Activated T-helper 1 cell treated with anti-CD3 and anti-CD28 coated beads, Interleukin-2, amount 50 U/mL, for 16 hours (primary cell): ENCODE measurements at places on chromosomes 13 and 19.

DNA sequence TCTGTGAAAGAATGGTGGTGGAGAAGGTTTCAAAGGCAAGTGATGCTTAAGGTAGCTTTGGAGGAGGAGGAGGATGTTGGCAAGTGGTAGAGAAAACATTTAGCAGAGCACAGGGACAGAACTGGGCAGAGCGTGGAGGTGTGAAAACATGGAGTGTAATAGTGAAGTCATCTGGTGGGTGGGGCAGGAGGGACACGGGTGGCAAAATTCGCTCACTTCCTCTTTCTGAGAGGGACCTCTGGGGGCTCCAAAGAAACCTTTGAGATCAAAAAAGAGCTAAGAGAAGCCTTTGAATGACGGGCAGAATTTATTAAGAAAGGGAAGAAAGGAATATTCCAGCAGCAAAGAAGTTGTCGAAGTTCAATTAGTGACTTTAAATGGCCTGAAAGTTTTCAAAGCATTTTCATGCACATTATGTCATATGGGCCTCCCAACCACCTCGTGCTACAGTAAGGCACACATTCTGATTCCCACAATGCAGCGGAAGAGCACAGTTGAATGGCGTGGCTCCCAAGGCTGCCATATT is 82.8 kb downstream of the STARD13 start:
- no peak for DNase-seq

DNA sequence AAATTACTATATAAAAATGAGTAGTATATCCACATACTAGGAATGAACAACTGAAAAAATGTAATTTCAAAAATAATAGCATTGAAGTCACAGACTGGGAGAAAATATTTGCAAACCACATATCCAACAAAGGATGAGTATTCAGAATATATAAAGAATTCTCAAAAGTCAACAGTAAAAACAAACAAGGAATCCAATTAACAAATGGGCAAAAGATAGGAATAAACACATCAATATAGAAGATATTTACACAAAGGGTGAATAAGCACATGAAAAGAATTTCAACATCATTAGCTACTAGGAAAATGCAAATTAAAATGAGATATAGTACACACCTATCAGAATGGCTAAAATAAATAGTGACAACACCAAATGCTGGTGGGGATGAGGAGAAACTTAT is 37.0 kb downstream of the MYCBP2 start:
- no peak for DNase-seq

DNA sequence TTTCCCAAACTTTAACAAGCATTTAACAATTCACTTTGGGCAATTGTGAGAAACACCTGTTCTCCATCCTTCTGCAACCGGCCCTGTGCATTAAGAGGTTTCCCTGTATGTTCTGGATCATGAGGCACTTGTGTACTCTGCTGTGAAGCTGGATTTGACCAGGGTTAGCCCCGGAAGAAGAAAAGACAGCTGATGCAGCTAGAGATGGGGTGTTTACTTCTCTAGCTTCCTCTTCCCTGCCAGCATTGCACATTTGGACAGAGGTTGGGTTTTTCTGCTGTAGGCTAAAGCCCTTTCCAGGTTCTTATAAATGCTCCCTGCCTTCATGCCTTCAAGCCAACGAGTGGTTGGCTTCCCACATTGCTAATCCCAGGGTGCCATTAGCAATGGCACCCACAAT is 20.9 kb downstream of the MBD3L2B start:
- DNase-seq = no peak

DNA sequence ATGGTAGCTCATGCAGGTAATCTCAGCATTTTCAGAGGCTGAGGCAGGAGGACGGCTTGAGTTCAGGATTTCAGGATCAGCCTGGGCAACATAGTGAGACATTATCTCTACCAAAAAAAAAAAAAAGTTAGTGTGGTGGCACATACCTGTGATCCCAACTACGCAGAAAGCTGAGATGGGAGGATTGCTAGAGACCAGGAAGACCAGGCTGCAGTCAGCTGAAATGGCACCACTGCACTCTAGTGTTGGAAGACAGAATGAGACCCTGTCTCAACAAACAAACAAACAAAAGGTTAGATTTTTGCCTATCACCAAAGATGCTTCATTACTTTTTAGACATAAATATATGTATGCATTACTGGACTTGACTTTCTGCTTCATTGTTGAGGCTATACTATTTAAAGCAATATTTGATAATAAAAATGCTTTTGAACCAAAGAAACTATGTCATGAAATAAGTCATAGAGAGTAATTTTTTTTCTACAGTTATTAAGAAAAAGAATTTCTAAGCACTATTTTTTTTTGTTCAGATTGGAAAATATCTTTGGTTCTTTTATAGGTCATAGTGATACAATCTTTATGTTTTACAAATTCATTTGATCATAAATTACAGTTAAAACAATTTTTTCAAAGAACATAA is 1180.1 kb upstream of the ATXN8OS start:
- DNase-seq = no peak

DNA sequence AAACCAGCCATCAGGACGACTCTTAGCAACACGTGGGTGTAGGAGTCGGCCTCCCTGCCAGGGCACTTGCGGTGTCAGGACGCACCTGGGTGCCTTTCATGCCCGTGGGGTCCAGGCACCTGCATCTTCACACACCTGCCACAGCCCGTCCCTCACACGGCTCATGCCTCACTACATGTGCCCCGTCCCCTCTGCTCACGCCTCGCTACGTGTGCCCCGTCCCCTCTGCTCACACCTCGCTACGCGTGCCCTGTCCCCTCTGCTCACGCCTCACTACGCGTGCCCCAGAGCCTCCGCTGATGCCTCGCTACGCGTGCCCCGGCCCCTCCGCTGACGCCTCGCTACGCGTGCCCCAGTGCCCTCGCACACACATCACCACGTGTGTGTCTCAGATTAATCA is 58.0 kb upstream of the F7 start:
- no peak for DNase-seq

DNA sequence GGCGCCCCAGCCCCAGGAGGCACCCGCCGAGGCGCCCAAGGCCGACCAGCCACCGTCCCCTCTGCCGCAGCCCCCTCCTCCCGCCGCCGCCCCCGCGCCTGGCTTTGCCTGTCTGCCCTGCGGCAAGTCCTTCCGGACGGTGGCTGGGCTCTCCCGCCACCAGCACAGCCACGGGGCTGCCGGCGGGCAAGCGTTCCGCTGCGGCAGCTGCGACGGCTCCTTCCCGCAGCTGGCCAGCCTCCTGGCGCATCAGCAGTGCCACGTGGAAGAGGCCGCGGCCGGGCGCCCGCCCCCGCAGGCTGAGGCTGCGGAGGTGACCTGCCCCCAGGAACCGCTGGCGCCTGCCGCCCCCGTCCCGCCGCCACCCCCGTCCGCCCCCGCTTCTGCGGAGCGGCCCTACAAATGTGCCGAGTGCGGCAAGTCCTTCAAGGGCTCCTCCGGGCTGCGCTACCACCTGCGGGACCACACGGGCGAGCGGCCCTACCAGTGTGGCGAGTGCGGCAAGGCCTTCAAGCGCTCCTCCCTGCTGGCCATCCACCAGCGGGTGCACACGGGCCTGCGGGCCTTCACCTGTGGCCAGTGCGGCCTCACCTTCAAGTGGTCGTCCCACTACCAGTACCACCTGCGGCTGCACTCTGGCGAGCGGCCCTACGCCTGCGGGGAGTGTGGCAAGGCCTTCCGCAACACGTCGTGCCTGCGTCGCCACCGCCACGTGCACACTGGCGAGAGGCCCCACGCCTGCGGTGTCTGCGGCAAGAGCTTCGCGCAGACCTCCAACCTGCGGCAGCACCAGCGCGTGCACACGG is 2.6 kb upstream of the NAT14 start:
- no peak for DNase-seq

GRCh38 chr13:69213396-69213795 is 894.2 kb upstream of the ATXN8OS start:
- no peak for DNase-seq

DNA sequence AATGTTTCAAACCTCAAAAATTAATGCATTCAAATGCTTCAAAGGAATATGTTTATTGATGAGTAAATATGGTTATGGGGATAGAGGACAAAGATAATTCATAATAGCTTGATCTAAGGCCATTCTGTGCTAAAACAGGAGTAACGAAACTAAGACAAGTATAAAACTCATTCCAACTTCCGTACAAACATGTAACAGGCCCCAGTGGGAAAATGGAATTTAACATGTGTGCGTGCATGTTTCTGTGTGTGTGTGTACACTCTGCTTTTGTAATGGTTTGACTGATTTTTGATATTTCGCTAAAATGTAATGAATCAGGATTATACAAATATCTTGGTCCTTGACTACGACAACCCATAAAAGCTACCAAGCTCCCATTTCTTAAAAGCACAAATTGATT is 91.0 kb downstream of the KLF12 start:
- DNase-seq = no peak

- DNase-seq = no peak
Observed at GRCh38 chr13:98142380-98143156, at the start of gene FARP1. TSS of gene FARP1 (plus strand) at chr13:98143094. CDS start at chr13:98213243, 70,149 bp downstream.

DNA sequence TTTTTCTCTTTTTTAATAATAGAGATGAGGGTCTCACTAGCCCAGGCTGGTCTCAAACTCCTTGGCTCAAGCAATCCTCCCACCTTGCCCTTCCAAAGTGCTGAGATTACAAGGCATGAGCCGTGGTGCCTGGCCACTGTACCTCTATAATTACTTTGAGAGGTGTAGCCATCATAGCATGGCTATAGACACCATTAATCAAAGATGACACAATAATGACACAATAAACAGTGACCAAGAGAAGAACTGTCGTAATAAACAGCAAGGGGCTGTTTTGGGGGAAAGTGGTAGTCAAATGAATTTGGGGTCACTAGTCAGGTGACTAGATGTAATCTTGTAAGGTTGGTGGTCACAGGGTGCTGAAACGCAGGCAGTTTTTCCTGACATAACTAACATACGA is 30.4 kb downstream of the KLF5 start:
- no peak for DNase-seq

DNA sequence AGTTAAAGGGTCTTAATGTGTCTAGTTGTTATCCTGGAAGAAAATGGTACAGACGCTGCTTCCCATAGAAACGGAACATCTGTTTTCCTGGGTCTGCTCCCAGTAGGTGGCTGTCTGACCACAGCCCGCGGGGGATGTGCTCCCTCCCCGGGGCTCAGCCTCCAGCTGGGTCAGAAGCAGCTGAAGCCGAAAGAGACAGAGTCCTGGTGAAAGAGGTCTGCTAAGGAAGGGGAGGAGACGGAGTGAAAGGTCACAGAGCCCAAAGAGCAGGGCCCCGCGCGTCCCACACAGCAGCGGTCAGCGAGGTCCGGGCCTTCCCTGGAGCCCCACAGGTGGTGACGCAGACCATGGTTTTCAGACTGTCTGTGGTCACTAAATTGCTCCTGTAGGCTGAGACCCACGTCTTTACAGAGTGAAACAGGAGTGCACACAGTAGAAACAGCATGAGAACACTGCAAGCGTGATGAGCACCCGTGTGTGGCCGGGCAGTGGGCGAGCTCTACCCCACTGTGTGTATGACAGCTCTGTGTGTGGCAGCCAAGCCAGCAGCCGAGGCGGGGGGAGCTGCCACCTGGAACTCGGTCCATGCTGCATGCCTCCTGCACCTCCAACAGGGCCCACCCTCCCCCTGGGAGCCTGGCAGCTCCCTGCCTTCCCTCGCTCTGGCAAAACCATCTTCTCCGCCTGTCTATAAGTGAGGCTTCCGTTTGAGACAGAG is 52.0 kb upstream of the C13orf46 start:
- no peak for DNase-seq

GRCh38 chr19:11586331-11586730 is 8.9 kb upstream of the ACP5 start:
- no peak for DNase-seq

DNA sequence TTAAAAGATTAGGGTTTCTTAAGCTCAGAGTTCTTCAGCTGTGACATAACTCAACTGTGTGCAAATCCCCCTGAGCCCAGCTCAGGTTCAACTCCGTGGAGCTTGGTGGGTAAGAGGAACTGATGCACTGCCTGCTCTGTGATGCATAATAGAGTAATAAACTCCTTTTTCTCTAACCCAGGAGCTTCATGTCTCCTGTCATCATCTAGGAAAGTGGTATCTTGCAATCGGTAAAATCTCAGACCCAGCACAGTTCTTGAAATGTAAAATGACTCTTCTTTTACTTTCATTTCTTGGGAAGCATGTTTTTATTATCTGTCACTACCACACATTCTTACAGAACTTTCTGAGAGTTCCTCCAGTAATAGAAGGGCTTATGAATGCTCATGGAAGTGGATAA is 123.8 kb upstream of the PCDH9 start:
- no peak for DNase-seq

- DNase-seq = no peak
Observed at GRCh38 chr19:1855828-1856255, 7.5 kb downstream of the KLF16 start.

DNA sequence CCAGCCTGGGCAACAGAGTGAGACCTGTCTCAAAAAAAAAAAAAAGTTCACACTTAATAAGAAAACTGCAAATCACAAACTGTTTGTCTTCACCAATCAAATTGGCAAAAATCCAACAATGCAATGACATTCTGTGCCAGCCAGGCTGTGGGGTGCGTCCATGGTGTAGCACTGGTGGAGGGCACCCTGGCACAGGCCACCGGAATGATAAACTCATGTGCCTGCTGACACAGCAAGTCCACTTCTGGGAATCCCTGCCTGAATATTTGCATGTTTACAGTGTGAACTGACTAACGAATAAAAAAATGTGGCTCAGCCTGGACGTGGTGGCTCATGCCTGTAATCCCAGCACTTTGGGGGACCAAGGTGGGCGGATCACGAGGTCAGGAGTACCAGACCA is 1.6 kb upstream of the LRRC25 start:
- no peak for DNase-seq

DNA sequence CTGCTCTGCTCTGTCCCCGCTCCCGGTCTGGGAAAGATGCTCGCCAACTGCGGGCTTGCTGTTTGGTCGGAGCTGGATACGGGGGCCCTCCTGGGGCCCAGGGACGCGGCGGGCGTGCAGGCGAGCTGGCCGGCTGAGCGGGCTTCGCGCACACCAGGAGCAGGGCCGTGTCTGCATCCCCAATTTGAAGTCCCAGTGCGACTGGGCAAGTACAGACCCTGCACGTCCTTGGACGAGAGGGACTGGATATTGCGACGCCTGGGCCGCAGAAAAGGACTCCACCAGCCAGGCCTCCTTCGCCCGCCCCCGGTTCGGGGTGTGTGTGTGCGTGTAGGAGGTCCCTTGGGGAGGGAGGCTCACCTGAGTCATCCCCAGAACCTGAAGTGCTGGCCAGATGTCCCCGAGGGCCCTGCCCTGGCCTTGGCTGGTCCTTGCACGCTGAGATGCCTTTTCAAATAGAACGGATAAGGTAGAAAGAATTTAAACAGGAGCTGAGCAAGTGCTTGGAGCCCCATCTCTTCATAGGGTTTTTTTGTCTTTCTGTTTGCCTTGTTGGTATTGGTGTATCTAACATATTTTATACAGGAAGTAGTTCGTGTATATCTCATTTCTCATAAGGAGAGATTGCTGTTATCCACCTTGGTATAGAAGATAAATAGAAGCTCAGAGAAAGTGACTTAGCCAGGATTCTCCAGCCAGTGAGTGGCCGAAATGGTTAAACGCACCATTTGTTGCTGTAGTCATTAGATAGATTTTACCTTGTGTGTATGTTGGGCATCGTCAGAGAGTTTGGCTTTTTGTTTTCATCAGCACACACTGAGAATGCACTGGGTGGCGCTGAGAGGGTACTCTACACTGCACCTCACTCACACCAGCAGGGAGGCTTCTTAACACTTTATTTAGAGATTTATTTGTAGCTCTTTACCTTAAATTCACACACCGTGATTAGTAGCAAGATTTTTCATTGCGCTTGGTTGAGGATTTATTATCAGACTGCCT is 1.1 kb downstream of the NAXD start:
- DNase-seq = no peak
